Foreskin keratinocyte (primary cell): ENCODE measurements at places on chromosomes 11 and 22. TPM values are rescaled to one million over a fixed set of nuclear protein-coding genes. Genes with fewer than 3 reads are reported as not detected.

DNA sequence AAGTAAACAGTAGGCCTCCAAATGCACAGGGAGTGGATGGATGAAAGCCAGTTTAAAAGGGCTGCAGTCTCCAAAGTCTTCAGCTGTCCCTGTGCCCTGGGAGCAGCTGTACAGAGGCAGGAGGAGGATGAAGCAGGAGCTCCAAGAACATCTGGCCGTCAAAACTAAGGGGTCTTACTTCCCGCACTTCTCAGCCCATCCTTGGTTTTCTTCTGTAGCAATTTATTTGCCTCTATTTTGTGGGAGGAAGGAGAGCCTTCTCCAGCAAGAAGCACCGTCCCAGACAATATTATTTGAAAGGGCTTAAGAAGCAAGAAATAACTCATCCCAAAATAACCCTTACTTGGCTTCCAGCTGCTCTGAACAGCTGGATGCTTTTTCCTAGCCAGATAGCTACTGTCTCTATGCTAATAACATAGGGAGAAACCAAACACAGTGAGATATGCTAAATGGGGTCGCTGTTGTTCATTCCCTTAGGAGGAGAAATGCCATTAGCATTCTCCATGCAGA, 133.2 kb downstream of the SPATA19 start:
- no peak for DNase-seq

DNA sequence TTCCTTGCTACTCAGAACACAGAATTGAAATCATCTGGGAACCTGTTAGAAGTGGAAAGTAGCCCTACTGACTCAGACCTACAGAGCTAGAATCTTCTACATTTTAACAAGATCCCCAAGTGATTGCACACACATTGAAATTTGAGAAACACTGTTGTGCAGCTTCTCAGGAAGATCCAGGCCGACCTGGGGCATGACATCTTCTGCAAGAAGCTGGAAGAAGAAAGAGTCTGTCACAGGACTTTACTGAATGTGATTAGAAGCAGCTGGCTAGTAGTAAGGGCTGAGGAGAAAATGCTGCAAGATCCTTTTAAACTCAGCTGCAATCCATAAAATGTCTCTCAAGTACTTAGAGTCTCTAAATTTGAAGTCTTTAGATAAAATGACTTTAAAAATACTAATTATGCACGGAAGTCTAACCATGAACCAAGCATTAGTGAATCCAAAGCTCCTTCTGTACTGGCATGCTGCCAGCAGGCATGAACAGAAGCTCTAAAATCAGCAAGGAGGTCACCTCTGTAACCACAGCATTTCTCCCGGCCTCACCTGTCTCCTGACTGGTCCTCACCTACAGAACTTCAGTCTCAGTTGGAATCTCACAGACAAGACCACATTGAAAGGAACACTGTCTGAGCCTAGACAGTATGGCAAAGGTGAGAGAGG, 85.0 kb downstream of the SERGEF start:
- no peak for DNase-seq

DNA sequence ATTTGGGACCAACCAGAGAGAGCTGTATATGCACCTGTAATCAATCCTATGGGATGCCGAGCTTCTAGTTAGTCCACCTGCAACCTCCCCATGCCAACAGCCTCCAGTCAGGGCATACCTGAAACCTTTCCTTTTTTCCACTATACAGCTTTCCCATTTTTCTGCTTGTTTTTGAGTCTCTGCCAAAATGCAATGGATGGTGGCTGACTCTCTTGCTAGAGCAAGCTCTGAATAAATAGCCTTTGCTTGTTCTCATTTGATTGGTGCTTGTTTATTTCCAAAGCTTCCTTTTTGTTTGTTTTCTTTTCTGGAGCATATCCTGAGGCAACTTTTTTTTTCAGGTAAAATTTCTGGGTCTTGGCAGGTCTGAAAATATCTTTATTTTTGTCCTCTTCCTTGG, 58.0 kb upstream of the PLET1 start:
- no peak for DNase-seq

DNA sequence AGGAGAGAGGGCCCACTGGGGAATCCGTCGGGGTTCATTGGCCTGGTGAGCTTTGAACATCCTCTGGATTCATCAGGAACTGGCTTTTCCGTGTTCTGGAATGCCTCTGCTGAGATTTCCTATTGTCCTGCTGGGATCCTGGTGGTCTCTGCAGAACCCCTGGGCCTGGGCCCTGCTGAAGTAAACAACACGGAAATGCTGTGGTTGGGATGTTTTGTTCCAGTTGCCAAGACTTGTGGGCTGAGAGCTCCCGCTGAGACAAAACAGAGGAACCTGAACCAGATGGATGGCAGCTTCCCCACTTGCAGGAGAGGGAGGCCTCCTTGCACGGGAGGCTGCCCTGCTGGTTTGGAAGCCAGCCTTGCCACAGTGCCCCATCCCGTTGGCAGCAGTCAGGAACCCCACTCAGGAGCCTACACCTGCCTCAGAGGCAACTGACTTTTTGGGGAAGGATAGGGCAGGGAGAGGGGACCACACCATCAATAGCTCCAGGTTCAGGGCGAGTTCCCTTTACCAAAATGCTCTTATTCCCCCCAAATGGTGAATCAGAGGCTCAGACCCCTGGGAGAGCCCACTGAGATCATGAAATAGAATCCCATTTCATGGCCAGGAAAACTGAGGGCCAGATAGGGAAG, 60.7 kb downstream of the LRRC32 start:
- DNase-seq: no peak

GRCh38 chr11:110522471-110522870, 92.7 kb downstream of the FDX1 start:
- DNase-seq: no peak

DNA sequence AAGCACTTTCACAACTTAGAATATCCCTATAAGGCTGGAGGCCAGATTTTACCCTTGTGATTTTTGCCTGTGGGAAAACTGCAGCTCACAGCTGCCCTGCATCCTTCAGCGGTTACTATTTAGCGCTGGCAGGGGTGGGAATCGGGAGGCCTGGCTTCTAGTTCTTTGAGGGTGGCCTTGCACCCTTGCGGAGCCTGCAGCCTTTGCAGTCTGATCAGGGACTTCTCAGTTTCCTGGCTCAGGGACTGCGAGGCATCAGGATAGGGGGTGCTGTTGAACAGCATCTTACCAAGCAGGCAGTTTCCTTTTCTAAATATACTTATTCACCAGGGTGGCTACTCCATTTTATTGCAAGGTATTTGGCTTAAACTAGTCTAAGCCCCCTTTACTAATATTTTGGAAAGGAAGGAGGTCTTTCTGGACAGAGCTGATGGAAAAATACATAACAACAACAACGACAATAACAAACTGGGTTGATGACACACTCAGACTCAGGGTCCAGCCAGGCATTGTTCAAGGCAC, 2.9 kb upstream of the APOA1 start:
- no peak for DNase-seq

TREH gene
- total RNA-seq: not detected in 2 replicates

- DNase-seq: no peak
Observed at GRCh38 chr11:11821899-11822298, 19.9 kb upstream of the USP47 start.

ZNF74 gene
- total RNA-seq: 9.2 and 10.7 TPM in 2 replicates

DNA sequence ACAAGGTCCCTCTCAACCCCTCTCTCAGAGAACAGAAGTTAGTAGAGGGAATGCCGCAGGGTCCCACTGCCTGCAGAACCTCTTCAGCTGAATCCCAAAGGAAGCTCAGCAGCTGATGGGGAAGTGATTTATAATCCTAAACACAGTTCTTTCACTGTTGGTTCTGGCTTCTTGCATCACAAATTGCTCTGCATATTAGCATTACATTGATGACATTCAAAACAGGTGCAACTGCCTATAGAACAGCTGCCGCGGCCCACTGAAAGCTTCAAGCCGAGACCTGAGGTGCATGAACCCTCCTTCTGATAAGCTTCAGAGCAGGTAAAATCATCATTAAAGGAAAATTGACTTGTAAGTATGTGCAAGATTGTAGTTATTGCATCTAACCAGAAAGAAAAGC, 75.2 kb upstream of the KIRREL3 start:
- DNase-seq: no peak

DNA sequence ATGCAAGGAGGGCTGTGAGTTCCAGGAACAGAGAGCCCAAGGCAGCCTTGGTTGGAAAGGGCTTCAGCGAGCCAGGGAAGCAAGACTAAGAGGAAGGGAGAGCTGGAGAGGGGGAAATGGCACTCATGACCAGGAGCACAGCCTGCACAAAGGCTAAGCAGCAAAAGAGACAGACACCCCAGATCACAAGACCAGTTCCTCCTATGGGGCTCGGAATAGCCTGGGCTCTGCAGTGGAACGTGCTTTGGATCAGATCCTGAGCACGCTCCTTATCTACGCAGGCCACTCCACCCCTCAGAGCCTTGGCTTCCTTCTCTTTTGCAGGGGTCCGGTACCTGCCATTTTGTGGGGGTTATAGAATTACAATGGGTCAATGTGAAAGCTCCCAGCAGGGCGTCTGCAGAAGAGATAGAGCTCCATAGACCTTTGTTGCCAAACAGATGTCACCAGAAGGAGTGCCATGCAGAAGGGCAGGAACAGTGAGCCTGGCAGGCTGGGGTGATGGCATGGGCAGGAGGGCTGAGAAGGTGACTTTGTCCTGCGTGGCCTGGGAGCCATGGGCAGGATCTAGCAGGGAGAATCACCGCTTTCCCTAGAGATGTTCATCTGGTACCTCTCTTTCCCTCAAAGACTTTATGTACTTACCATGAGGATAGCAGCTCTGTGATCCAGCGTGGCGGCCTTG, 33.8 kb downstream of the ZC3H7B start:
- DNase-seq: no peak

GRCh38 chr11:19294444-19294843, 53.7 kb upstream of the E2F8 start:
- no peak for DNase-seq

P2RY6 gene
- not detected in 2 replicates for total RNA-seq

DNA sequence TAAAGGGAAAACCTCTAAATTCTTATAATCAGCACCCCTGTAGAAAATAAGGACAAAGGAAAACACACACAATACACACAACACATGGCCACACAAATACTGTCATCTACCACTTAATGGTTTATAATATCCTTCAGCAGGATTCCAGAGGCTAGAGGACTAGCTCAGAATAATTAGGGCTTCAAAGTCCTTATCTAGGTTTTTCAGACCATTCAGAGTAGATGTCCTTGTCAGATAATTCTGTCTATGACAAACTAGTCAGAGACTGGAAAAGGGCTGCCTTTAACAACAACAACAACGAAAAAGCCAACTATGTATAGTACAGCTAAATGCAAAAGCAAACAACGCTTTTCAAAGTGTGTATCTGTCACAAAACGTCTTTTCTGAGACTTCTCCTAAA, 456.5 kb upstream of the CNTN5 start:
- no peak for DNase-seq

DNA sequence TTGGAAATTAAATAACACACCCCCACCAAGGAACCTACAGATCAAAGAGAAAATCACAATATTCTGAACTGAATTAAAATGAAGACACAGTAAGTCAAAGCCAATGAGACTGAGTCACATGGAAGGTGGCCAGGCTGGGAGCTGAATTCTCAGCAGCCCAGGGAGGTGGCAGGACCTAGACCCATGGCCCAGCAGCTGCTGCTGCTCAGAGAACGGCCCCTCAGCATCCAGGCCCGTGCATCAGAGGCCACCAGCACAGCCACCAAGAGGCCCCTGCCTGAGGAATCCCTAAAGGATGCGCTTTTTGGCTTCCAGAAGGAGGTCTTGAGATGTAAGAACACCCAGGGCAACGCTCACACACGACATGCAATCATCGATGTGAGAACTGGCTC, 35.0 kb downstream of the TBX1 start:
- DNase-seq: no peak

GRCh38 chr22:24566899-24567511, 11.2 kb downstream of the SNRPD3 start:
- no peak for DNase-seq
